ENCODE measurements at places on chromosomes 11 and 22.
A peak's percentile ranks its signal among the peaks of the same experiment; 100 is the strongest.

DNA sequence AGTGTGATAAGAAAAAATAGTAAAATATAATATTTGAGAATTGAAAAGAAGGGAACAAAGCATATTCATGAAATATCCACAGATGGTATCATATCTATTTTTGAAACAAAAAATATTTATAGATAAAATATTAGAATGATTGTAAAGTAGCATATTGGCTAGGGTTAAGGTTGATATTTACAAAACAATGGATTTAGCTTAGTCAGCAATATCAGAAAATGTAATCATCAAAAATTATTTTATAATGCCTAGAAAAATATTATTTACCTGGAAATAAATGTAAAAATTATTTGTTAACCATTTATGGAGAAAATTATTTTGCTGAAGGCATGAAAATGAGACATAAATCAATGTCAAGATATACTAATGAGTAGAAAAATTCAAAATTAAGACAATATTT, 12.8 kb downstream of the FAM111B start:
- no peak for DNase-seq

DNA sequence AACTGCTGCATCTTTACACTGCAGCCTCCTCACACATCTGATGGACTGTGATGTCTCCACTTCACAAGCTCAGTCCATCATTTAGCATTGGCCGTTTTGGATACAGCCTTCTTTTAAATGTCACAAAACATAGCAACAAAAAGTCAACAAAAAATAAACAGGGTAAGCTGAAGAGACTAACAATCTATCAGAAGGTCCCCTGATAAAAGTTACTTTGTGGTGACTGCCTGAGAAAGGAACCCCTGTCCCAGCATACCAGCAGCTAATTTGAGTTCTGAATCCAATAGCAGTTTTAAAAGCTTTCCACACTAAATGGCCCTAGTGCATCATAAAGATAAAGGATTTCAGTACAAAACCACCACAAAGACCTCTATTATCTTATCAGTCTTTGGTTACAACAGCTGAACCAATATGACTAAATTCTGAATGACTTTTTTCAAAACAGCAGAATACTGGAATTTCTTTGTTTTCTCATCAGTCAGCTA, 162.4 kb downstream of the SOX6 start:
- no peak for DNase-seq

GRCh38 chr22:37197451-37198257, 9.6 kb upstream of the C1QTNF6 start:
- no peak for DNase-seq

GRCh38 chr11:72626414-72626936, 47.7 kb downstream of the PDE2A start:
- DNase-seq, result no peak

- no peak for DNase-seq
These were observed 189.9 kb downstream of the ARHGAP42 start for GRCh38 chr11:100876815-100877520.

DNA sequence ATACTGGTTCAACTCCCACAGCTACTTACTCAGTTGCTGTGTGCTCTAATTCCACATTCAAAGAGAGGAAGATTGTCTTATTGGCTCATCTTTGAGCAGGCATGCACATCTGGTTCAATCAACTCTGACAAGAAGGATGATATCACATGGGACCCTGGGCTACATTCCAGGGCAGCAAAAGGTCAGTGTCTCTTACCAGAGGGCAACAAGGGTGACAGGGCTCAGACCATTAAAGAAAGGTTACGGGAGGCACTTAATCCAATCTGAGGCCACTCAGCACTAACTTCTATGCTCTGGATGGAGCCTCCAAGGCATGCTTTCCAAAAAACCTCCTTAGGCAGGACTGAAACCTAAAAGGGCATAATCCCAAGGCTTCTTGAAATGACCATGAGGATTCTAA, 549.4 kb upstream of the API5 start:
- no peak for DNase-seq

DNA sequence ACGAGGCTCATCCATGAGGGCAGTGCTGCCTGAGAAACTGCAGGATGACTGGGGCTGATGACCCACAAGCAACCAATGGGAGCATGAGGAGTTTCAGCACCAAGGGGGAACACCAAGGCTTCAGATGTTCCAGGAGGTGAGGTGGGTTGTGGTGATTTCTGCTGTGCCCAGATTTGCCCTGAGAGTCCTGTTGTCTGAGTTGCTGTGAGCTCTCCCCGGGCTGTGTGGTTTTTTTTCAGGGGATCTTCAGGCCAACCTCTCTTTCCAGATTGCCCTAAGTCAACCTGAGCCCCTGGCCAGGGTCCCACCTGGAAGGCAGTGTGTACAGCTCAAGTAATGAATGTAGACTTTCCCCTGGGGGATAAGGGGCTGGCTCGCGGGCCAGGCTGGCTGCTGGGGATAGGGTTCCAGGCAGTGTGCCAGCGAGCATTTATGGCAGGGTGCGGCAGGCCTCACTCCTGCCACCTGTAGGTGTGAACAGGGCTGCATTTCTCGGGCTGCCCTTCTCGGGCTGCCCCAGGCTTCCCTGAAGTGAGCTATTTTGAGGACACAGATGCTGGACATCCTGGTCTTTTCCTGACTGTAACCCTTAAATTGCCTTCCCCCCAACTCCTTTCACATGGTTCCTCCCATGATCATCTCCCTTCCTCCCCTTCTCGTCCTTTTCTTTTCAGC, 9.8 kb downstream of the SLC22A6 start:
- no peak for DNase-seq

GRCh38 chr11:13862845-13863392, 99.6 kb upstream of the SPON1 start:
- DNase-seq, result no peak

DNA sequence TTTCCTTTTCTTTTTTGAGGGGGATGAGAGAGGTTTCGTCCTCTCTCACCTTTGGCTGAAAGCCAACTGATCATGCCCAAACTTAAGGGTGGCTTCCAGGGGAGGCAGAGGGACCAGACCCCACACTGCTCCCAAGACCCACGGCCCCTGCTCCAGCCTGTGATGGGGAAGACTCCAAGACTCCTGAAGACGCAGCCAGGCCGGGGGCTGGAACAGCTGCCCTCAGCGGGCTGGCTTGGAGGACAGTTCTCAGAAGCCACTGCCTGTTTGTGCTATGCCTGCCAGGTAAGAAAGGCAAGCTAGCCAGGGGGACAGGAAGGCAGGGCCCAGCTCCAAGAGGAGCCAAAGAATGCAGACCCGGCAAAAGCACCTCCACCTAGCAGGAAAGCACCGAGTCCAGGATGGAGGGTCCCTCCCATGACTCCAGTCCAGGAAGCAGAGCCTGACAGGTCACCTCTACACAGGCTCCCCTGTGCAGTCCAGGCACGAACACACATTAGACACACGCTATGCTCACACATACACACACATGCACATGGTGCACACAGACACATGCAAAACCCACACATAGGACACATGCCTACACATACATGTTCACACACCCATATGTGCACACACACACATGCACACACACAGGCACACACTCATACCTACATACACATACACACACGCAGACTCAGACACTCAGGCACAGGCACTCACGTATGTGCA, 31.3 kb downstream of the GNB1L start:
- DNase-seq, result no peak

GRCh38 chr22:46738647-46739093, 618 bp upstream of the CERK start:
- DNase-seq, result no peak

- no peak for DNase-seq
These were observed 35.0 kb upstream of the ATXN10 start for GRCh38 chr22:45636683-45637082.

DNA sequence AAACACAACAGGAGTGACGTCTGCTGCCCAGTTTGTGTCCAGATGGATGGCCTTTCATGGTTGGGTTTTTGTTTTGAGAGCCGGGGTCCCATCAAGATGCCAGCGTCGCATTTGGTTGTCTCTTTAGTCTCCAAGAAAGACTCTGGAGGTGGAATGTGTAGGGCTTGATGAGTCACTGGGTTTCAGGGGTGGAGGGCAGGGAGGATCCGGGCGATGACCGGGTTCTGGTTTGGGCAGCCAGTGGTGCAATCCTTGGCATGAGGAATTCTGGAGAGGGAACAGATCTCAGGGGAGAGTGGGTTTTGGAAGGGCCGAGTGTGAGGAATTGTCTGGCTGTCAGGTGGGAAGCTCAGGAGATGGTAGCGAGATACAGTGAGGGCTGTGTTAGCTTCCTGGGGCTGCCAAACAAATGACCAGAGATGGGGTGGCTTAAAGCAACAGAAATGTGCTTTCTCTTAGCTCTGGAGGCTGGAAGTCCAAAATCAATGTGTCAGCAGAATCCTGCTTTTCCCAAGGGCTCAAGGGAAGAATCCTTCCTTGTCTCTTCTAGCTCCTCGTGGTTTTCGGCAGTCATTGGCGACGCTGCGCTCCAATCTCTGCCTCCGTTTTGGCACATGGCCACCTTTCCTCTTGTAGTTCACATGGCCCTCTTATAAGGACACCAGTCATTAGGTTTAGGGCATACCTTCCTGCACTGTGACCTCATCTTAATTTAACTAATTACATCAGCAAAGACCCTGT, 26.4 kb upstream of the PPFIA1 start:
- no peak for DNase-seq

DNA sequence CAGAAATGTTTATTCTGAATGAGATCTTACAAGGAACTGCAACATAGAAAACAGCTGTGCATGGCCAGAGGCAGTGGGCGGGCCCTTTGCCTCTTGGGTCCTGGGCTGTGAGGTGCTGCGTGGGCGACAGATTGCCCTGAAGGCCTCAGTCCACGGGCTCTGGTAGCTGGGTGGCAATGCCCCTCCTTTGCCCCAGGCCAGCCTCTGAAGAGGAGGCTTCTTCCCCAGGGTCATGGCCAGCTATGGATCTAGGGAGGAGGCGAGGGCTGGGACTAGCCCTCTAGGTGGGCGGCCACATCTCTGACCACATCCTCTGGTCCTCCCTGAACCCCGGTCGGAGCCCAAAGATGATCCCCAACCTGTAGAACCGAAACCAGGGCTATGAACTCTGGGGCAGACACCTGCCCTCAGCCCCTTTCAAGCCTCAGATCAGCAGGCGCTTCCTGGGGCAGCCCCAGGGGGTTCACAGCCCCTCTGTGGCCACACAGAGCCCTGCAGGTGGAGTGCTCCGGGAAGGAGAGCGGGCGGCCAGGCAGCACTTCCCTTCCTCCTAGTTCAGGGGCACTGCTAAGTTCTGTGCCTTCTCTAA, 6.6 kb upstream of the CDC42BPG start:
- no peak for DNase-seq

- no peak for DNase-seq
These were observed 169.8 kb downstream of the SPON1 start for GRCh38 chr11:14132312-14132711.

DNA sequence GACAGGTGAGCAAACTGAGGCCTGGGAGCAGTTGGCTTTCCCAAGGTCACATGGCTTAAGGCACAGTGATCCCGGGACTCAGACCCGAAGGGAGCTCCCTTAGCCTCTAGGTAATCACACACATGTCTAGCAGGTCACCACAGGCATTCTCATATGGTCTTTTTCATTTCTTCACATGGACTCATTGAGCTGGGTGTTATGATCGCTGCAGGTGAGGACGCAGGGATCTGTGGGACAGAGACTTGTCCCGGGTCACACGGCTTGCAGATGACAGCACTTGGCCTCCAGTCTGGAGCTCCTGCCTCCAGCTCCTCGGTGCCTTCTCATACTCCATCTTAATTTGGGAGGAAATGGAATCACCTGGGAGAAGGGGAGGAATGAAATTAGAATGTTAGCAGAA, 23.6 kb upstream of the CACNG2 start:
- no peak for DNase-seq

- no peak for DNase-seq
These were observed 108.2 kb upstream of the CD44 start for GRCh38 chr11:35030716-35031213.

DNA sequence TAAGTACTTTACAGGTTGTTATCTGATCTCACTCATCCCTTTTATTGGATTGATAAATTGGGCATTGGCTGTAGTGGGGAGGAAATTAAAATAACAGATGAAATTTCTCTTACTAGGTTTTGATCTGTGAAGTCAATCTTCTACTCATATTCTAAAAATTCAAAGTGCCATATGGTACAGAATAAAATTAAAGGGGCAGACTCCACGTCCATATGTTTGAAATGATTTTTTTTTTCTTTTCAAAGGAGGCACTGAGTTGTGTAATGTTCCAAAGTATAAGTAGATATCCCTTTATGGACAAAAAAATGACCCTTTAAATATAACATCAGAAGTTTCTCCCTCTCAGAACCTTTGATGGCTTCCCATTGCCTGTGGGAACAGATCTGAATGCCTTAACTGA, 207.4 kb downstream of the DBX1 start:
- no peak for DNase-seq

DNA sequence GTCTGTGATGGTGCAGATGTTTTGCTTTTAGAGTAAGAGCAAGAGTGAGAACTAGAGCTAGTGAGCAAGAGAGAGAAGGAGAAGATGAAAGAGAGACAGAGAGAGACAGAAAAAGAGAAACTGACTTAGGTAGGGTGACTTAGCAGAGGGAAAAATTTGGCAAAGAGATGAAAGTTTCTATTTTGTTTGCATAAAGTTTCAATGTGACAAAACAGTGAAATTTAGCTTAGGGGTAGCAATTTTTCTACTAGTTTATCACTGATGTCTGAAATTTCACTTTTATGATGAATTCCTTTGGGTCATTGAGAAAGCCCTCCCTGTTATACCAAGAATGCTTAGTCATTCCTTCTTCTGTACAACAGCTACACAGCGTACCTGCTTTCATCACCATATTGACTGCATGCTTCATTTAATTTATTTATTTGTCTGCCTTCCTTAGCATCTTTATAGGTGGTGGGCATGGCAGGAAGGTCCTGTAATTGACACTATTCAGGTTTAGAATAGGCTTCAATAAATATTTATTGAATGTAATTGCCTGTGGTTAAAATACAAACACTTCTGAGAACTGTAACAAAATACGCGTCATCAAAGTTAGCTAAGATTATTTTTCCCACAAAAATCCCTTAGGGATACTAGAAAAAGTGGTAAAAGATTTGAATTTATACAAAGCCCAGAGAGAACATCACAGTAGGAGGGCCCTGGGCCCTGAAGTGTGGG, 19.9 kb upstream of the CTSC start:
- DNase-seq, result peak; percentile 47

- no peak for DNase-seq
These were observed 37.8 kb upstream of the SORL1 start for GRCh38 chr11:121414141-121414913.

DNA sequence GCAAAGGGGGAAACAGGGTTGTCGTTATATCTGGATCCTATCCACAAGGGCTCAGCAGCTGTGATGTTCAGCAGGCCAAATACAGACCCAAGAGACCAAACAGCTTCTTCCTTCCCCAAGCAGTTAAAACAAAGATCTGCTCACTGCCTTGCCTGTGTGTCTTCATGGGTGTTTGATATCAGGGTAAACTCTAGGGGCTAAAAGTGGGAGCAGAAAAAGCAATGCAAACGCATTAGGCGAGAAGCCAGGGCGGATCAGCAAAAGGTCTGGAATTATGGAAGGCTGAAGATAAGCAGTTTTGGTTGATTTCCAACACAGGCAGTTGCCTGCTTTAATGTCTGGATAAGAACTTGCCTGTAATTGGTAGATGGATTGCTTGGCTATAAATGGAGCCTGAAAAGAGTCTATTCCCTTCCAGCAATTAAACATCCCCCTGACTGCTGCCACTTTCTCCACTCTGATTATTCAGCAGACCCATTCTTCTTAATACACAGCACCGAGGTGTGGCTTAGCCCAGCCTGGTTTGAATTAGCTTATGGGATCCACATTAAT, 126.3 kb downstream of the COMMD9 start:
- no peak for DNase-seq

All from NCI-H774 (cell line).